CD8-positive, alpha-beta memory T cell (primary cell): ENCODE measurements at places on chromosomes 6 and 20.
A peak's percentile ranks its signal among the peaks of the same experiment; 100 is the strongest.

- H3K27ac ChIP-seq: no peak overlapping the region
- DNase-seq: no peak
- H3K4me1 ChIP-seq: no peaks in the 10 kb centered on the region
- no peaks in the 10 kb centered on the region for H3K36me3 ChIP-seq
- H3K27me3 ChIP-seq: no peaks in the 10 kb centered on the region
Observed at GRCh38 chr6:169841907-169842606, 90.6 kb downstream of the ERMARD start.

DNA sequence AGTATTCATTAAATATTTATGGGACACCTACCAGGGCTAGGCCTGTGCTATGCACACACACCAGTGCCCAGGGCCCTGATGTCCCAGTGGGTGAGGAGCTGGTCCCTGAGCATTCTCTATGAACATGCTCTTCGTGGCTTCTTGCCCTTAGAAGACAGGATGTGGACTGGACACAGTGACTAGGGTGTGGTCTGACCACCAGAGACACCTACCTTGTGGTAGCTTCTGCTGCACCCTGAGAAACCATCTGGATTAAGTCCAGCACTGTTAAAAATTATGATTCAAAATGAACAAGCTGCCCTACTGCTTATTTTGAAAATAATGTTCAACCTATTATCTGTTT is 112.9 kb upstream of the RPS6KA2 start:
- H3K27ac ChIP-seq: no peak overlapping the region
- no peaks in the 10 kb centered on the region for H3K4me1 ChIP-seq
- H3K27me3 ChIP-seq: no peaks in the 10 kb centered on the region
- H3K4me3 ChIP-seq: no peak overlapping the region

- no peak overlapping the region for H3K27ac ChIP-seq
- no peaks in the 10 kb centered on the region for H3K4me1 ChIP-seq
- H3K27me3 ChIP-seq: no peaks in the 10 kb centered on the region
- no peak overlapping the region for H3K4me3 ChIP-seq
Observed at GRCh38 chr6:32519118-32519909, 10.8 kb downstream of the HLA-DRB5 start.

GRCh38 chr6:76818451-76818850 is 644.8 kb downstream of the HTR1B start:
- H3K4me3 ChIP-seq: no peak overlapping the region
- H3K27ac ChIP-seq: no peak overlapping the region
- H3K36me3 ChIP-seq: no peaks in the 10 kb centered on the region
- H3K27me3 ChIP-seq: no peaks in the 10 kb centered on the region

DNA sequence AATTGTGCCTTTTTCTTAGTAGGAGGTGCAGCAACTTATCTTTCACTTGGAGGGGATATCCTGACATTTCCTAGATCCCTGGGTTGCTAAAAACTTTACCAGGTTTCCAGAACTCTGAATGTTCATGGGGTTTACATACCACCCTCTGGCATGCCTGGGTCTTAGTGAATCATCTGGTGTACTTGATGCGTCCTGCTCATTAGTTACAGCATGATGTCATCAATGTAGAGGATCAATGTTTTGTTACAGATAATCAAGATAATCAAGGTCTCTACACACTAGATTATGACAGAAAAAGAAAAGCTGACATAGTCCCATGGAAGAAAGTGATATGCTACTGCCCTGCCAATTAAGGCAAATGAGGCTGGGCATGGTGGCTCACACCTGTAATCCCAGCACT is 27.0 kb downstream of the FITM2 start:
- no peaks in the 10 kb centered on the region for H3K4me1 ChIP-seq
- DNase-seq: no peak
- no peaks in the 10 kb centered on the region for H3K27me3 ChIP-seq
- no peak overlapping the region for H3K4me3 ChIP-seq
- no peak overlapping the region for H3K27ac ChIP-seq

- no peaks in the 10 kb centered on the region for H3K36me3 ChIP-seq
- no peaks in the 10 kb centered on the region for H3K27me3 ChIP-seq
- H3K27ac ChIP-seq: peak overlapping the region; percentile 58
- no peak for DNase-seq
- H3K4me3 ChIP-seq: no peak overlapping the region
- H3K4me1 ChIP-seq: no peaks in the 10 kb centered on the region
Observed at GRCh38 chr6:11917951-11918738, 94.0 kb upstream of the HIVEP1 start.

GRCh38 chr6:41683523-41684310 is 45.4 kb downstream of the MDFI start:
- H3K27me3 ChIP-seq: no peaks in the 10 kb centered on the region
- DNase-seq: peak; percentile 66
- peaks cover 5% of the 10 kb centered on the region for H3K4me1 ChIP-seq
- H3K36me3 ChIP-seq: no peaks in the 10 kb centered on the region
